Stimulated activated CD4-positive, alpha-beta T cell treated with anti-CD3 and anti-CD28 coated beads, Interleukin-1b, Interleukin-23, amount 100 ng/mL, for 1 hour (primary cell): ENCODE measurements at places on chromosomes 13 and 19.
A peak's percentile ranks its signal among the peaks of the same experiment; 100 is the strongest.

- no peak for DNase-seq
These were observed 28.2 kb upstream of the C13orf46 start for GRCh38 chr13:114002009-114002544.

DNA sequence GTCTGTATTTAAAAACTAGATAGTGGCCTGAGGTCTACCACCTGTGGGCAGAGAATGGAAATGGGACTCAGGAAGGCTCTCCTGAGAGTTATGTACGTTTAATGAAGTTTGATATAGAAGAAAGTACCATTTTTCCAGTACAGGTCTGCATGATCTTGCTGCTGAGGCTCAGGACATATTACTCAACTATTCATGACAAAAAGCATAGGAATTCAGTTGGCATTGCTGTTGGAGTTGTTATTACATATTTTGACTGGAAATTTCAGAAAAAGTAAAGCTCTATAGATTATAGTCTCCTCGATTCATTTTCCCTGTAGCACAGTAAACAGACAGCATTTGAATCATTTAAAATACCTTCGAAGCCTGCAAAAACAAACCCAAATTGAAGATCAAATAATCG is 469.8 kb downstream of the DCT start:
- no peak for DNase-seq

- no peak for DNase-seq
These were observed 131.2 kb downstream of the IRS2 start for GRCh38 chr13:109655206-109655600.

DNA sequence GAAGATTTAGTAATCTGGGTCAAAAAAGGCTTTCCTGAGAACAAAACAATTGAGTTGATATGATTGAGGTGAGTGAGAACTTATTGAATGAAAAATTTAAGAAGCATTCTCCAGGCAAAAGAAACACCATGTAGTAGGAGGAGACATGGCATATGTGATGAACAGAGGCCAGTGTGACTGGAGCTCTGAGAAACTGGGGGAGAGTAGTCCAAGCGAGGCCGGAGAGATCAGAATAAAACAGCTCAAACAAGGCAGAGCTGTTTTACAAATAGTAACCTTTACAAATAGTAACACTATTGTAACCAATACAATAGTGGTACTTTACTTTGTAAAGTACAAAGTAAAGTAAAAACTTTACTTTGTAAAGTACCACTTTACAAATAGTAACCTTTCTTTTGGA is 1159.1 kb downstream of the PCDH9 start:
- no peak for DNase-seq

DNA sequence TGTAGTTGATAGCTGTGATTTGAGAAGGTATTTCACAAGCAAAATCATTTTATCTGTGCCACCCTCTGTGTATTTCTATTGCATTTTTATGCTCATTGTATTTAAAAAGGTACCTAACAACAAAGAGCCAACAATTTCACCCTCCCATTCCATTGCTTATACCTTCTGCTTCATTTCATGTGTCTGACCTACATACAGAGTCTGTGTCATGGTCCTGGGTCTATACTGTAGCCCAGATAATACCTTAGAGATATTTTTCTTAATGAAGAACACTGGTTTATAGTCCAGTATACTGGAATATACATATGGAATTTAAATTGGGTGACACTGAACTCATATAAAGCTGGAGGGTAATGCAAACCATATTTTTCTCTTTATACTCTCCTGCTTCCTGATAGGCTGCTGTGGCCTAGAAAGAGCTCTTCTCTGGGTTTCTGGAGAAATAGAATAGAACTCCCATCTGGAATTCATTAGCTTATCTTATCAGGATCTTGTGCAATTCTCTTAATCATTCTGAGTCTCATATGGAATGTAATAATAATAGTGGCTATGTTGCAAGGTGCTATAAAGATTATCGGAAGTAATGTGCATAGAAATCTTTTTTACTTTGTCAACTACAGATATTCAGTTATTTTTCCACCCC is 31.8 kb upstream of the SPART start:
- no peak for DNase-seq

DNA sequence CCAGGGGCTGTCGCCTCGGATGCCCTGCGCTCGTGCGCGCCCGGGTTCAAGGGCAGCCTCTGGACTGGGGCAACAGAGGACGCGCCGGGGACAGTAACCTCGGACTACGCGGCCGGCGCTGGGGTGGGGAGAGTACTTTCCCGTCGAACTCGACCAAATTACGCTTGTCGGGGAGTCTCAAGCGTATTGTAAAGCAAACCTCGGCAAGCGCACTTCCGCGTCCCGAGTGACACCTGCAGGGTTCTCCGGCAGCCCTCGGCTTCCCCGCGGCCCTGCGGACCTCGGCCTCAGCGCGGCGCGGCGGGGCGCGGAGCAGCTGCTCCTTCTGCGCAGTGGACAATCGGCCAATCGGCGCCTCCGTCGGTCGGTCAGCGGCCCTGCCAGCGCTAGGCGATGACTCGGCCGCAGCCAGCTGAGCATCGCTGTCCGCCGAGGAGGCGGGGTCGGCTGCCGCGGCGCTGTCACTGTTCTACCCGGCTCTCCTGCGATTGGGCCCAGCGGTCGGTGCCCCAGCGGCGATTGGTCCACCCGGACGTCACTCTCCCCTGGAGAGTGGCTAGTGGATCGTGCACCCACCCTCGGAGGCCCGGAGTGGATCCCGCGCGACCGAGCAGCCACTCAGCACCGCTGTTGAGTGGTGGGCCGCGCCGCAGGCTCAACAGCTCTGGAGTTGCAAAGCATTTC is at the start of gene SLC46A3:
Gene SLC46A3, minus strand, starts transcription at position 428 of the 684 bp plus-strand sequence. CDS start 972 bp downstream, outside the sequence.
- DNase-seq, result peak; percentile 94

- no peak for DNase-seq
These were observed 116.8 kb upstream of the SPATA13 start for GRCh38 chr13:24043590-24044350.

DNA sequence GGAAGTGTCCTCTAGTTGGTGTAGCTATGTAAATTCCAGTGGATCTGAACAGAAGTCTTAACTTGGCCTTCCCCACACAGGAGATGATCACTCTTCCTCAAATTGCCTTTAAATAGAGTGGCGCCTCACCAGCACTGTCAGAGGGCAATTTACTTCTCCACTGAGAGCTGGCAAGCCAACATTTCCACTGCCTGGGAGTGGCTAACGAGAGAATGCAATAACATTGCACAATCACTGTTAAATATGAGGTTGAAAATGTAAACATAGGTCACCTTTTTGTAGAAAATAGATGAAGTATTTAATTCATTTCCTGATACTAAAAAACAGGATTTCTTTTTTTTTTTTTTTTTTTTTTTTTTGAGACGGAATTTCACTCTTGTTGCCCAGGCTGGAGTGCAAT is 55.4 kb upstream of the UBL3 start:
- no peak for DNase-seq

GRCh38 chr13:88189728-88190127 is 518.6 kb downstream of the SLITRK5 start:
- no peak for DNase-seq
